NCI-H2107 (cell line): ENCODE measurements at places on chromosomes 2 and 18.

GRCh38 chr2:114488841-114489530 is 46.5 kb downstream of the DPP10 start:
- no peak for DNase-seq

- DNase-seq, result peak; percentile 93
These were observed 275.3 kb upstream of the CCDC68 start for GRCh38 chr18:55234366-55235093.

GRCh38 chr2:119826370-119826961 is 66.7 kb downstream of the PTPN4 start:
- DNase-seq, result no peak

- no peak for DNase-seq
These were observed 4.4 kb downstream of the LYPD6B start for GRCh38 chr2:149042881-149043280.

GRCh38 chr18:76426737-76427305 is 68.2 kb downstream of the ZNF516 start:
- DNase-seq, result no peak

GRCh38 chr2:74764429-74765272 is 69.3 kb upstream of the HK2 start:
- DNase-seq, result no peak

DNA sequence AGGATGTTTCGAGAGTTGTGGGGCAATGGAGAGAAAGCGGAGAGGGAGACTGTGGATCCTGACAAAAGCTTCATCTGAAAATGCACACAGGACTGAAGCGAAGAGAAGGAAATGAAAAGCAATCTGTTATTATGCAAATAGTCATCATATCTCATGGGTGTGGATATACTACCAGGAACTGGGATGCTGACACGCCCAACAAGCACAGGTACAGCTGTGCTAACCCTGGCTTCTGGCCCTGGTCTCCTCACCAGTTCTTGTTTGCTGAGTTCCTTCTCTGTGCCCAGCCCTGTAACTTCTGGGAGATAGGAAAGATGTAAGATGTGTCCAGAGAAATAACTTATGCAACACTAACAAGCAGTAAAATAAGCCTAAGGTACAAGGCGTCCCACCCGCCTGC is 358.8 kb downstream of the CMPK2 start:
- no peak for DNase-seq

DNA sequence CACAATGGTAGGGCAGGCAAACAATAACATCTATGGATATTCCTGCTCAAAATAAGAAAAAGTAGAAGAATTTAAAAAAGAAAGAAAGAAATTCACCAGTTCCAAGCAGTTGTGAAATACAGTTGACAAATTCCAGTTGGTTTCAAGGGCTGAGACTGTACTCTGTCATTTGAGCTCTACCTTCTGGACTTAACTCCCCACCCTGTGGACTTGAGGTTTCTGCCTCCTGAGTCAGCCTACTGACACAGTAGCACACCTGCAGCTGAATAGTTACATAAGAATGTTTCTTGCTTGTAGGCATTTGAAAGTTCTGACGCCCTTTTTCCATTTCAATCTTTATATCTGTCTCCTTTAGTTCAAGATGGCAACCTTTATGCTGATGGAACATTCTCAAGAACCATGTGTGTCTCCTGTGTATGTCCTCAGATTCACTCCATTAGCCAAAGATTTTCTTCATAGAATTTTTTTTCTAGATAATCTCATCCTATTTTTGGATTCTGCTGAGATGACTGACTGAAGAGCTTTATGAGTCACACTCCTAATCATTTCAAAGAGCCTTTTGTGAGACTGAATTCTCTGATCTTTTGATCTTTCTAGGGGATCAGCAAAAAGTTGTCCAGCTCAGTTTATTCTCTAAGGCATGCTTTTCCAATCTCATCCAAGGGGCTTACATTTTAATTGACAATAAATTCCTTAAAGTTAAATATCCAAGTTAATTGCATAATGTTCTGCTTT is 19.1 kb downstream of the NETO1 start:
- DNase-seq, result no peak

GRCh38 chr18:398935-399630 is 101.4 kb downstream of the COLEC12 start:
- DNase-seq, result no peak

GRCh38 chr2:47050762-47051161 is 104.3 kb downstream of the STPG4 start:
- DNase-seq, result no peak

- DNase-seq, result no peak
These were observed 102.6 kb downstream of the MCFD2 start for GRCh38 chr2:46813020-46813415.

DNA sequence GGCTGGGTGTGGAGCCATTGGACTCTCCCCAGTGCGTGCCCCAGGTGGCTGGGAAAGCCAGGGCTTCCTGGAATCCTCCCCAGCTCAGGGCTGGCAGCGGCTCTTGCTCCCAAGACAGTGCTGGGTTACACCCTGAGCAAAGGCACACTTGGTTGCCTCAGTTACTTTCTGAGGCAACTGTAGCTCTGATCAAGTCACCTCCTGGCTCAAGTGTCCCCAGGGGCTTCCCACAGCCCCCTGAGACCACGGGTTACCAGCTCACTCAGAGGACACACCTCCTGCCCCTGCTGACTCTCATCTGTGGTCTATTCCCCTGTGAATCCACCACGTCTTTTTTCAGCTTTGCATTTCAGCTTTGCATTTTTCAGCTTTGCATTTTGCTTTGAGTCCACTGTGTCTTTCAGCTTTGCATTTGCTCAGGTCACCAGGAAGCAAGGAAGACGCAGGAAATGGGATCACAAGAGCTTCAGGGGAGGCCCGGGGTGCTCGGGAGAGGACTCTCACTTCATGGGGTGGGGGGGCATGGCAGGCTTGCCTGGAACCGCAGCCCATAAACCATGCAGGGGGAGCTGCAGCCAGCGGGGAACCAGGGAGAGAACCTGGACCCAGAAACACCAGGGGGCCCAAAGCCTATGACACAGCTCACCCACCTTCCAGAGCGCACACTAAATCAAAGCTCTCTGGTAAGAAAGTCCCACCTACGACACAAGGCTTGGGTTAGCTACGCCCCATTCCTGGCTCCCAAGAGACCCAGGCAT is 138.0 kb upstream of the ASB18 start:
- no peak for DNase-seq

- DNase-seq, result no peak
These were observed 50.8 kb upstream of the NFE2L2 start for GRCh38 chr2:177315364-177315763.

GRCh38 chr2:31238126-31238905 is 4.4 kb downstream of the EHD3 start:
- DNase-seq, result no peak

DNA sequence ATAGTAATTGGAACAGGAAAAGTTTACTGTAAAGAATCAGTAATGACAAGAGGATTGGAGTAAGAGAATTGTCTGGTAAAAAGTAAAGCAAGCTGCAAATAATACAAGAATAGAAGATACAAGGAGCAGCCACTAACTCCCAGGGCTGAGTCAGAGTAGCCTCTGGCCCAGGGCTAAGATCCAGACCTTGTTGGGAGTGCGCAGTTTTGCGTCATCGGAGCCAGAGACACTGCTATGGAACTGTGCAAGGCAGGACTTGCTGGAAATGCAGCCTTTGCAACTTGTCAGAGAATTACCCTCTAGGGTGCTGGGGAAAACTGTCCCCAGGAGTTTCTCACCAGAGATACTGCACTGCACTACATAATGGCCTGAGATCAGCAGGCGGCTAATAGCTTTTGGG is 135.2 kb downstream of the NYAP2 start:
- no peak for DNase-seq

- DNase-seq, result no peak
These were observed 60.6 kb downstream of the FMNL2 start for GRCh38 chr2:152395572-152395971.

GRCh38 chr2:207565736-207566500 is 36.2 kb downstream of the CREB1 start:
- no peak for DNase-seq

GRCh38 chr2:69773206-69773605 is 31.3 kb downstream of the ANXA4 start:
- DNase-seq, result no peak

GRCh38 chr2:217593732-217594131 is 409.1 kb downstream of the TNS1 start:
- DNase-seq, result no peak

DNA sequence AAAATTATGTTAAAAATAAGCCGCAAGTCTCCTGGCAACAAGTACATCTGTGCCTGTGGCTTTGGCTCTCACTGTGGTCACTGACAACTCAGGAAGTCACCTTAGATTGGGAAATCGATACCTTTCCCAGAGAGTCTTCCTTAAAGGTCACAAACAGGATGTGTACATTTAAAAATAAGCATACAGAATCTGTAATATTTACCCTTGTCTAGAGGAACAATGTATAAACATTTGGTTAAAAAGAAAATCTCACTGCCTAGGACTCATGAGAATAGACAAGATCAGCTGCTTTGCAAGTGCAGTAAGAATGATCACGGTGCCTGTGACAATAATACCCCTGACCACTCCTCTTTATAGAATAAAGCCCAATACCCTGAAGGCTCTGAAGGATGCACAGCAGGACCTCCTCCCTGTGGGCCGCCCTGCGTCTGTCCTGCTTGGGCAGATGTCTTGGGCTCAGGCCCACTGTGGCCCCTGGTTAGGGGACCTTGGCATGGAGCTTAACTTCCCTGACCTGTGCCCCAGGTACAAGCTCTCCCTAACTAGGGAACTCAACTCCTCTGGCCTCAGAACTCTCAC is 98.0 kb upstream of the MGAT4A start:
- DNase-seq, result no peak

GRCh38 chr2:181411105-181411849 is 45.9 kb upstream of the ITGA4 start:
- peak; percentile 86 for DNase-seq

- no peak for DNase-seq
These were observed 22.2 kb downstream of the RMDN2 start for GRCh38 chr2:37947306-37947705.

DNA sequence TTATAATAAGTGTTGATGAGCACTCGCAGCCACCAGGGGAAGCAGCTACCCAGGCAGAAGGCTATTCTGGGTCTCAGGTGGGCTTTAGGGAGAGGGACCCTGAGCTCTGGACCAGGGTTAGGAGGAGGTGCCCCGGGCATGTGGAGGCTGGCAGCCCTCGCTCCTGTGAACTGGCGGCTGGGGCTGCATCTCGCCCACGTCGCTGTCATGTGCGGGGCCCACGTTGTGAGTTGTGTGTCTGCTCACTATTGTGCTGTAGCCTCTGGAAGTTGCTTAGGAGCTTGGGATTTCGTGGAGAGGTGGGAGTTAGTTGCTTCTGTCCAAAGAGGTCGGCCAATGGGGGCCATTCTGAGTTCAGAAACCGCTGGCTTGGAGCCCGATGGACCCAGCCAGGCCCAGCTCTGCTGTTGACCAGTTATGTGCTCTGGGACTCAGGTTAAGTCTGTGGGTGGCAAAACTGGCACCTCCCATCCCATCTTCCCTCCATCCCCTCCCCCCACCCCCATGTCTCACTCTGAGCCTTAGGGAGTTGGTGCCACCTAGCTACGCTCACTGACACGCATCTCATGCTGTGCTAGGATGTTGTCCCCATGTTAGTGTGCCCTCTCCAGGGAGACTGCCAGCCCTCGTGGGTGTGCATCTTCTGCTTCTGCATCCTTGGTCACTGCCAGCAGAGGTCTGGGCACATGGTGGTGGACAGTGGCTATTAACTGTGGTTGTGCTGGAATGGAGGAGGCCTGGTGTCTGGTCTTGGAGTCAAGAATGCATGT is 18.5 kb downstream of the RRM2 start:
- no peak for DNase-seq

GRCh38 chr2:101356521-101356920 is 30.8 kb downstream of the CREG2 start:
- DNase-seq, result no peak

DNA sequence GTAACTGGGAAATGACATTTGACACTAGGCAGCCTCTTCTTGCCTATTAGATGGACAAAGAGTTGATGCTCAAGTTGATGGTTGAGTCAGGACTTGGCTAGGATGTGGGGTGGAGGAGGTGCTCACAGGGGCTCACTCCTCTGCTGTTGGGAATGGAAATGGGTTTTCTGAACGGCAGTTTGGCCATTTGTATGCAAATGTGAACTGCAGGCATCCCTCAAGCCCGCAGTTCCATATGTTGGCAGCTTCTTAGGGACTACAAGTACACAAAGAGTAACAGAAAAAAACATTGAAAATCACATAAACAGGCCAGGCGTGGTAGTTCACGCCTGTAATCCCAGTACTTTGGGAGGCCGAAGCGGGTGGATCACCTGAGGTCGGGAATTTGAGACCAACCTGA is 80.8 kb downstream of the INPP5D start:
- no peak for DNase-seq

- no peak for DNase-seq
These were observed 60.4 kb downstream of the KIAA1328 start for GRCh38 chr18:36889321-36889720.

GRCh38 chr2:85504778-85505261 is 34.1 kb upstream of the MAT2A start:
- DNase-seq, result no peak

GRCh38 chr2:170502361-170503130 is 212.6 kb upstream of the SP5 start:
- no peak for DNase-seq

GRCh38 chr2:28152585-28153280 is 239.9 kb upstream of the FOSL2 start:
- no peak for DNase-seq

DNA sequence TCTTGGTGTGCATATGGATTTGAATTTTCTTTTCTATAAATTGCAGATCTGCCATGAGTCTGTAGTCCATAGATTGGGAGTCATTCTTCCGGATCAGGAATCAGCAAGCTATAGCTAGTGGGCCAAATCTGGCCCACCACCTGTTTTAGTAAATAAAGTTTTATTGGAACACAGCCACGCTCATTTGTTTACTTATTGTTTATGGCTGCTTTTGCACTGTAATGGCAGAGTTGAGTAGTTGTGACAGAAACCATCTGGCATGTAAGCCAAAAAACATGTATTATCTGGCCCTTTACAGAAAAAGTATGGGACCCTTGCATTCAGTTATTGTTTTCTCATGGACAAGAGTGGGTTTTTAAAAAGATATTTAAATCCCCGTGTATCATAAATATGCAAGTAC is 191.2 kb downstream of the LRRTM1 start:
- DNase-seq, result no peak

DNA sequence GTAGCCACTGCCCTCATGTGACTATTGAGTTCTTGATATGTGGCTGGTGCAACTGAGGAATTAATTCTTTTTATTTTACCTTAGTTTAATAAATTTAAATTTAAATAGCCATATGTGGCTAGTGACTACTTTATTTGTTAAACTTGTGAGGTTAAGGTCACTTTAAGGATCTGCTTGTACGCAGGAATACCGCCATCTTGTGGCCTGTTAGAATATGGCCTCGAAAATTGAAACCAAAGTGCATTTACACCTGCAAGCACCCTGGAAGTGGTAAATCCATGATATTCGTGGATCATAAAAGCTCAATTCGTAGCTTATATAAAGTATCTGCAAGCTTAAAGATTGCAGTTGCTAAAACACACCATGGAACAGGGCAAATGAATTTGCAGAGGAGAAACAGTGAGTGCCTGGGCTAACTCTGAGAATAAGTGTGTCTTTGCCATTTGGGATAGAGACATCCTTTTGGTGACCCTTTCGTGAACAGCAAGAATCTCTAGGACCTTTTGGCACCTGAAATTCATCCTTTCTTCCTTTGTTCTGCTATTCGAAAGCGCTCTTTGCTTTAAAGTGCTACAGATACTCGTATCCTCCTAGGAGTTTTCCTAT is 59.9 kb upstream of the REG3A start:
- DNase-seq, result no peak

- no peak for DNase-seq
These were observed 236.0 kb upstream of the SPHKAP start for GRCh38 chr2:228417526-228417925.
